ENCODE measurements at places on chromosomes 2 and 18.

GRCh38 chr2:33126552-33126951 is 179.8 kb downstream of the LTBP1 start:
- DNase-seq, result no peak

GRCh38 chr18:37470986-37471385 is 94.6 kb downstream of the CELF4 start:
- DNase-seq, result no peak

- no peak for DNase-seq
Measured at GRCh38 chr2:175612280-175612679, 389.8 kb downstream of the LNPK start.

DNA sequence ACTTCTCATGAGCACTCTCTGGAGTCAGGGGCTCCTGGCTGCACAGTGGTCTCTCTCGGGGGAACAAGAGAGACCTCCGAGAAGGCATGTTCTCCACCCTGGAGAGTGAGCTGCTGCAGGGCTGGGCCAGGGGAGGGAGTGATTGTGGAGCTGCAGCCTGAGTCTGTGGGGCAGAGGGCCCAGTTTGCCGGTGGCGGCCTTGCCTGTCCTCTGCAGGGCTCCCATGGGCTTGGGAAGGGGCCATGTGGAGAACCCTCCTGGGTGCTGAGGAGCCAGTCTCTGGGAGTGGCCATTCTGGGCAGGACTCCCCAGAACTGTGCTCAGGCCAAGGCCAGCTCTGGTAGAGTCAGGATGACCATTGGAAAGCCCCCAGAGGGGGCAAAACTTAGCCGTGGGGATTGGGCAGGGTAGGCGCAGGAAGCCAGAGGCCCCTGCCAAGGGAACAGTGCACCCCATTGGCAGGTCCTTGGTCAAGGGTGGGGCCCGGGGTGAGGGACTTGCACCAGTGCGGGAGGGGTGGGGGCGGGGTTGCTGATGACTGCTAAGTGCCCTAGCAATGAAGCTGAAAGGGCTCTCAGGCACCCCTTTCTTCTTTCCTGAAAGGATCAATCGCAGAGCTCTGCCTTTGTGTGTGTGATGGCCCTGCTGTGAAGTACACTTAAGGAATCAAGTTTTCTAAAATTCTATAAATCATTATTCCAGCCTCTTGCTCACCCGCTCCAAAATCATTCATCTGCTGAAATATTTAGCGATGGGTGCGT is 69.7 kb upstream of the BOD1L2 start:
- no peak for DNase-seq
